ENCODE measurements at places on chromosomes 13 and 19. TPM values are rescaled to one million over a fixed set of nuclear protein-coding genes. Genes with fewer than 3 reads are reported as not detected.

PROZ gene
- not detected for total RNA-seq

ZFP28 gene
- total RNA-seq = 9.9 TPM

B3GNT8 gene
- 3.9 TPM for total RNA-seq

FSD1 gene
- 0.24 TPM for total RNA-seq

SULT2B1 gene
- total RNA-seq = 0.19 TPM

ZFP30 gene
- 6.6 TPM for total RNA-seq

ZNF563 gene
- total RNA-seq = 3.7 TPM

PRKD2 gene
- total RNA-seq = 13.3 TPM

ZNRF4 gene
- not detected for total RNA-seq

APC2 gene
- total RNA-seq = 0.08 TPM

DNA sequence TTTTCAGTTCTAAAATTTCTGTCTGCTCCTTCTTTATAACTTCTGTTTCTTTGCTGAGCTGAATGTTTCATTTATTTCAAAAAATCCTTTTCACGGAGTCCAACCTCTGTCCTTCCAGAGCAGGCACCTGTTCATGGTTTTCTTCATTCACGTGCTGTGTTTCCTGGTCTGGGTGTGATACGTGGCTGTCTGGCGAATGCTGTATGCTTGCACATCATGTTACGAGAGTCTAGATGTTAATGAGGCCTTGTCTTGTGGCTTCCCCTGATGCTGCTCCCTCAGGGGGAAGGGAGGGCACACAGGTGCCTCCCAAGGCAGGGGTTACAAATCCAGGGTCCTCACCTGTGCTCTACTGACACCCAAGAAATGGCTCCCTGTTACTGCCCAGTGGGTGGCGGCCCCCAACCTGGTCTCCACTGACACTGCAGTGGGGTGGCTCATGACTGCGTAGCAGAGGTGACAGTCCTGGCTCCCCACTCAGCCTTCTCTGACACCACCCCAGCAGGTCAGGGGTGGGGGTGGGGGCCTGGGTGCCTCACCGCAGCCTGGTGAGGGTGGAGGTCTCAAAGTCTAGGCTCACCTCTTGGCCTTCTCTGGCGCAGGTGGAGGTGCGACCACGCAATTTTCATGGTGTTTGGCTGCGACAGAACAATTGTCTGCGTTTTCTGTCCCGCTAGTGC, 20.1 kb upstream of the RAB20 start:
- no peak for DNase-seq

DNA sequence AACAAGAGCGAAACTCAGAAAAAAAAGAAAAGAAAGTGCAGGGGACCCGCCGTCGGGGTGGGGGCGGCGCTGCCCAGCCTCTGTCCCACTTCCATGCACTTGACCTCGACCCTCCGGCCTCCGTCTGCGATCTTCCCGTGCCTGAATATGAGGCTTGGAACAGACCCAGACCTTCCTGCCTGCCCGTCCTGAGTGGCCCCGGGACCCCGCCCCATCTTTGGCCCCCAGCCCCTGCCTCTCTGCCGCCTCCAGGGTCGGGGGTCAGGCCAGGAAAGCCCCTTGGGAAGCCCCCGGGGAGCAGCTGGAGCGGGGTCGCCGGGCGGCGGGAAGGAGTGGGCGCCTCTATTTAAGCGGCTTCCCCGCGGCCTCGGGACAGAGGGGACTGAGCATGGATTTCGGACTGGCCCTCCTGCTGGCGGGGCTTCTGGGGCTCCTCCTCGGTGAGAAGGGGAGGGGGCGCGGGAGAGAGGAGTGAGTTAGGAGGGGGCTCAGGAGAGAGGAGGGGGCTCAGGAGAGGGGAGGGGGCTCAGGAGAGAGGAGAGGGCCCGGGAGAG, at the start of gene MADCAM1:
Gene MADCAM1, plus strand, starts transcription at position 375 of the 554 bp plus-strand sequence. Its CDS starts 14 bp downstream, at position 389.
- no peak for DNase-seq

DNA sequence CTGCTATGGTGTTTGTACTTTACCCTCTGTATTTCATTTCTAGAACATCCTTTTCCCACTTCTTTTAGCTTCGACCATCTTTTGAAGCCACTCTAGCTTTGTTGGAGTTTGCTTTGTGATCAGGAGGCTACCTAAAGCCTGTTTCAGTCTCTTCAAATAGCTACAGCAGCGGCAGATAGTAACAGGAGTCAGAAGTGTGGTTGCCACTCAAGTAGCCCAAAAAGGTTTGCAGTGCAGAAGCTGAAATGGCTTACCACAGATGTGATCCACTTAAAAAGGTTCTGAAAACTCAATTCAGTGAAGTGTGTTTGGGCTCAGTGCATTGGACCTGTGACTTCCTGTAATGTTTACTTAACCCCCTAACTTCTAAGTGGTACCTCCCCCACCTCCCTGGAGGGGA, 26.2 kb downstream of the WASF3 start:
- DNase-seq = no peak

DNA sequence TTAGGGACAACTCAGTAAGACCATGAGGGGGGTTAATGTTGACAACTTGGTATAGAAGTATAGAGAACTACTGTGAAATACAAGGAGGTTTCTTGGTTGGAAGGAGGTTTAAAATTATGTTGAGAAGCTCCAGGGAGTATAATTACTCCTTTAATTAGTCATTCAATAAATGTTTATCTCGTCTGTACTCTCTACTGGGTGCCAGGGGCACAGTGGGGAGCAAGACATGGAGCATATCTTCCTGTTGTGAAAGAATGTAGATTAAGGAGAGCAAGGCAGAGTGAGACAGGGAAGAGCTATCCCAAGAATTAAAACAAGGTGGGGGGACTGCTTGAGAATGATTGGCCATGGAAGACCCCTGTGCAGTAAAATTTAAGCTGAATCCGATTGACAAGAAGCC, 33.7 kb upstream of the TDRD3 start:
- DNase-seq = no peak

GRCh38 chr19:35042056-35042730, 672 bp downstream of the HPN start:
- DNase-seq = no peak

DNA sequence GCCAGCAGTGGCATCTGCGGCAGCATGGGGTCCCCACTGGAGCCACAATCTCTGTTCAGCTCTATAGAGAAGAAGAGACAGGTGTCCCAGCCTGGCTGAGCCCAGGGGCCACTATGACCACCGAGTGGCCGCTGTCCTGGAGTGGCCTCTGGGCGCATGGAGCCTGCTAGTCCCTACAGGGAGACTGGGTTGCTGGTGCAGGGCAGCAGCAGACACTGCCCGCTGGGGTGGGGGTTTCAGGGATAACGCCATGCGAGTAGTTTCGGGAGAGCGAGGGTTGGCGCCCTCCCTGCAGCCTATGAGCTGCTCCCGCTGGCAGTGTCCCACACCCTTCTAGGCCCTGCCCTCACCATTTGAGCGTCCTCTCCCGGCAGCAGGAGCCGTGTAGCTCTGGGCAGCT, 10.9 kb upstream of the TEKTIP1 start:
- DNase-seq = no peak

DNA sequence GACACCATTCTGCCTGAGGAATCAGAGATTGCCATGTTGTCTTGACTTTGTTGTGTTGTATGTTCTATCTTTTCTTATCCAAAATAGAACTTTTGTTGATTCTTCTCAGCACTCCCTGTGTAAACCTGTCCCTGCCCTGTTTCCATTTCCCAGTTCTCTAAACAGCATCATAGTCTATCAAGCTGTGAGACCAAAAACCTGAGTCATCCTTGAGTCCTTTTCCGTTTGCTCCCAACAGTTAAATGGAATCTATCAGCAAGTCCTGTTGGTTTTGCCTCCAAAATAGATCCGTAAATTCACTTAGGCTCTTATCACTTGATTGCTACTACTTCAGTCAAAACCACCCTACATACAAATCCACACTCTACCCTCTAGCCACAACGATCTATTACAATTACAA, 667.1 kb downstream of the PCDH9 start:
- no peak for DNase-seq

DNA sequence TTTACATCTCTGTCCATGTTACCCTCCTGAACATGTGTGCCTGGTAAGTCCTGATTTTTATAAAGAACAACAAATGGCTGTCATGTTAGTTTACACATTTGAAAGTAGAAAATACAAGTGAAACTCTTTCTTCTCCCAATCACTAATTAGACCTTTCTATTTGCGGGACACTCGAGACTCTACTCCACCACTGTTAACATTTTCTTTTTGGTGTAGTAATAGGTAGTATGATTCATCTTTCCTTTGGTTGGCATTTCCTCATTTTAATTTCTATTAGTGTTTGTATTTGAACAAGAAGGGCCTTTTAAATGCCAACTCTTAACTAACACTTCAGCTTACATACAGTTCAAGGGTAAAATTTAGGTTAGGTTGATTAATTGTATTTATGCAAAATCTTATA, 371.1 kb downstream of the PCDH9 start:
- DNase-seq = no peak

DNA sequence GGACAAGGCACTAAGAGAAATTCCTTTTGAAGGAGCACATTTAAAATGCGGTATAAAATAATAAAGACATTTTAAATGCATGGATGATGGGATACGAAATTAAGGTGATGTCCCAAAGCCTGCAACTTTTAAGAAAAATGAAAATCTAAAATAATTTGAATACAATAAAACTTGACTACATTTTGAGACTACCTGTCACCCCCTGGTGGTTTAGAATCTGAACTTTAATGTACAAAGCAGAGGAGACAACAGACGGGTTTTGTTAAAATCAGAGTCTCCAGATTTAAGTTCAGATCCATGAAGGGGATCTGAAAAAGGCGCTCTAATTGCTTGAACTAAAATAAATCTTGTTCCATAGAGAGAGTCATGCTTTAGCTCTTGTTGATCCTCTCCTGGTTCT, 1129.3 kb upstream of the PCDH20 start:
- no peak for DNase-seq

DNA sequence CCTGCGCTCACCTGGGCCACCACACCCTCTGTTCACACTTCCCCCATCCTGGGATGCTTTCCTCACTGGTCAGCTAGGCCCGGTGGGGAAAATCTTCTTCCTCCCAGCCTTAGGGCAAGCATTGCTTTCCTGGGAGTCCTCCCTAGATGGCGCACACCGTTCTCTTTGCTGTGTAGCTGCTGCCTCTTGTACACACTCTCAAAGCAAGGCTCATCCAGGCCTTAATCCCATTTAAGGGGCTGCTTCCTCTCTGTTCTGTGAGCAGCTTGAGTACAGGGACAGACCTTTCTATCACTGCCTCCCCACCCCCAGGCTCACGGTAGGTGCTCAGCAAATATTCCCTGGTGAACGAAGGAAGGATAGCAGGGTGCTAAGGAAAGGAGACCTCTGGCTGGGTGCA, 11.1 kb downstream of the SLC7A10 start:
- DNase-seq = no peak

DNA sequence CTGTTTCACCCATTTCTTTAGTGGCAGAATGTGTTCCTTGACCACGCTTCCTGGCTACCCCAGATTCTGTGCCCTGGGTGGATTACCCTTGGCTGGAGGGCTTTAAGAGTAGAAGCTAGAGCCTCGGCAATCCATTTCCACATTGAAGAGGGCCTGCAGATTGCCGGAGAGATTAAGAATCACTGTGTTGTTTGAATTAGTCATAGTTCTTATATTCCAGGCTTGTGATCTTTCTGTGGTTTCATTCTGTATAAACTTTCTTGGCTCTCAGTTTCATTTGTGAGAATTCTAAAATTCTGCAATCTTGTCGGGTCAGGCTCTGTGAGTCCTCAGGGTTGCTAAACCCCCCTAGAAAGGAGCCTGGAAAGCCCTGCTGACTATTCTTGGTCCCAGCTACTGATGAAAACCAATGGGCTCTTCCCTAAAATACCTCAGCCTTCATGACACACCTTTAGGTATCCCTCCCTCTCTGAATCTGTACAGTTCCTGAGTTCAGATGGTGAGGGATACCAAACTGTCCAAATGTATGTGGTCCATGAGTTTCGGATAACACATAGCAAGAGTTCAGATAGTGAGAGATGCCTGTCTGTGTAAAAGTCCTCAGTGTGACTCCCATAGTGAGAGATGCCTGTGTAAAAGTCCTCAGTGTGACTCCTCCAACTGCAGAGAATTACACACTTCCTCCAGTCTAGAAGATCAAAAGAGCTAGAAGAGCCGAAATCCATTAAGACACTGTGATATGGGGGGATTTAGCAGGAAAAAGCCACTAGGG, 4.3 kb downstream of the PHF11 start:
- no peak for DNase-seq

- DNase-seq = no peak
These were observed 156.3 kb upstream of the FNDC3A start for GRCh38 chr13:48819376-48819775.

GRCh38 chr19:17948931-17949930, 16.4 kb downstream of the CCDC124 start:
- DNase-seq = no peak

- DNase-seq = no peak
These were observed 1350.8 kb upstream of the SLC10A2 start for GRCh38 chr13:104416973-104417372.

DNA sequence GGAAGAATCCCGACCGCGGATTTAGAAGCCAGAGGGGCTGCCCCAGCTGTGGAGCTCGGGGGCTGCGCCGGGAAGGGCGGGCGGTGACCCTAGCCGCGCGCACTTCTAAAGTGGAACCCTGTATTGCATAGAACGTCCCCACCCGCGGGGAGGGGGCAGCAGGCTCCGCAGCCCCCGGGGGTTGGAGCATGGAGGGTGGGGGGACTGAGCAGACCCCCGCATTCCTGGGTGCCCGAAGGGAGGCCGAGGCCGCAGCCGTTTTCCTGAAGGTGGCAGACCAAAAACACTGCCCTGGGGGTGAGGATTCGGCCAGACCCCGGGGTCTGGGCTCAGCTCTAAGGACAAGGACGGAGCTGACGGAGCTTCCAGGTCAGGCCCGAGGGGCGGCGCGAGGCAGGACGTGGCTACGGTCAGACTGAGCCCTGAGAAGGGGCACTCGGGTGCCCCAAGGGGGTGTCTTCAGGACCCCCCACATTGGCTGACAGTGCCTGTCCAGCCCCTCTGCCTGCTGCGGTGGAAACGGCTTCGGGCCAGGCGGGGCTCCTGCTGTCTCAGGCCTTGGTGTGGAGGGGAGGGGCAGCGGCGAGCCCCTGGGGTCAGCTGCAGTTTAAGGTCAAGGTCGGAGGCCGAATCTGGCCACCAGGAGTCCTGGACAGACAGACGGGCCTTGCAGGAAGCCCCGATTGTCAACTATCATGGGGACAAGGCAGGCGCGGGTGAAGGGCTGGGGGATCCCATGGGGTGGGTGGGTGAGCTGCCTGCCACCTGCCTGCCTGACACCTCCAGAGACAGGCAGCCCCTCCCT, 12.6 kb downstream of the MKNK2 start:
- DNase-seq = no peak

- DNase-seq = no peak
These were observed 977.3 kb downstream of the UQCRFS1 start for GRCh38 chr19:28235606-28236125.

- DNase-seq = no peak
These were observed 403.2 kb downstream of the EFNB2 start for GRCh38 chr13:106132216-106132615.

DNA sequence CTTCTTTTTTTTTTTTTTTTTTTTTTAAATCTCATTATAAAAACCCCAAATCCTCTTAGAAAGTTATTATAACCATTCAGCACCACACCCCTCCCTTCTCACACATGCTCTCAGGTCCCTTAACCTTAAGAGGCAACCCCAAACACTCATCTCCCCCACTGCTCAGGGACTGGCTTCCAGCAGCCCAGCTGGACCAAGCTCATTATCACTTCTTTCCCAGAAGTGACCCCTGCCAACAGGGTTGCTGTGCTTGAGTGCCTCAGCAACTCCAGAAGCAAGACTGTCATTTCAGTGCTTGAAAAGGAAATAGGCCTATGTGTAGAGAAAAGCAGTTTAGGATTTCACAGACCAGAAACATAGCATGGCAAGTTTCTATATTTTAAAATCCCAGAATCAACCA, 84.3 kb downstream of the SLAIN1 start:
- DNase-seq = no peak
